ENCODE measurements at places on chromosomes 5 and 9.

DNA sequence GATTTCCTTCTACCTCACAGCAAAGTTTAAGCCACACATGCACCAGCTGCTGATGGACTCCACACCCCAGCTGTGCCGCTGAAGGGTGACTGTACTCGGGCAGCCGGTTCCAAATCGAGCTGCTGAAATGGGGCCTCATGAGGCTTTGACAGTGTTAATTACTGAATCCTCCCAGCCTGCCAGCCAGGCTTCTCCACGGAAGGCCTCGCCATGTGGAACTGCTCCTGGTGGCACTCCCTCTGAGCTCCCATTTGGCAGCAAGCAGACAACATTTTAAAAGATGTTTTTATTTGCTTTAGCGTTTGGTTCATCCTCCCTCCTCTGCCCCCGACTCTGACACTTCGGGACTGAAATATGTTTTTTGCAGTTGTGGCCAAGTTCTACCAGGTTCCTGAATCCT is 479.4 kb upstream of the MPDZ start:
- DNase-seq = no peak

GRCh38 chr9:4366591-4367330 is 66.9 kb upstream of the GLIS3 start:
- DNase-seq = no peak

- DNase-seq = no peak
Observed at GRCh38 chr9:76162751-76163500, 231.3 kb downstream of the RFK start.

GRCh38 chr5:96141749-96142148 is 180.1 kb upstream of the ELL2 start:
- no peak for DNase-seq

DNA sequence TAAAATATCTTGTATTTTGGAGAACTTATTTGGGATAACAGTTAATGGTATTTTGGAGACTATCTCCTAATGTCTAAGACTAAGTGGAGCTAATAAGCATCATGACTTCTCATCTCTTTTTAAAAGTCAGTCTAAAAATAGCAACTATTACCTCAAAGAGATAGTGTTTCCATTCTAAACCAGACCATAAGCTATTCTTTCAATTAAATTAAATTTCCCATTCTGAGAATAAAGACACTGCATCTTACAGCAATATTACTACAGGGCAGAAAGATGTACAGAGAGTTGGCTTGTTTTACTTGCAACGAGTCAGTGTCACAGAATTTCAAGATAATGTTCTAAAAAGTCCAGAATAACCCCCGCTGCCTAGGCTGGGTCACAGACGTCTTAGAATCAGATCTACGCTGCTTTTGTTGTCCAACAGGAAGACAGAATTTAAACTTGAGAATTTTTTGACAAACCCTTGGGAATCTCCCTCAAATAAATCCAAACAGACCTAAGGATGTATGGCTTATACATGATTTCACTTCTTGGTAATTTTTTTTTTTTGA is 98.9 kb downstream of the USP20 start:
- no peak for DNase-seq
